Hematopoietic multipotent progenitor cell treated with erythropoietin and hydrocortisone succinate and interleukin-3 and kit ligand, for 15 days (in vitro differentiated cells): ENCODE measurements at places on chromosomes 6 and 20.

DNA sequence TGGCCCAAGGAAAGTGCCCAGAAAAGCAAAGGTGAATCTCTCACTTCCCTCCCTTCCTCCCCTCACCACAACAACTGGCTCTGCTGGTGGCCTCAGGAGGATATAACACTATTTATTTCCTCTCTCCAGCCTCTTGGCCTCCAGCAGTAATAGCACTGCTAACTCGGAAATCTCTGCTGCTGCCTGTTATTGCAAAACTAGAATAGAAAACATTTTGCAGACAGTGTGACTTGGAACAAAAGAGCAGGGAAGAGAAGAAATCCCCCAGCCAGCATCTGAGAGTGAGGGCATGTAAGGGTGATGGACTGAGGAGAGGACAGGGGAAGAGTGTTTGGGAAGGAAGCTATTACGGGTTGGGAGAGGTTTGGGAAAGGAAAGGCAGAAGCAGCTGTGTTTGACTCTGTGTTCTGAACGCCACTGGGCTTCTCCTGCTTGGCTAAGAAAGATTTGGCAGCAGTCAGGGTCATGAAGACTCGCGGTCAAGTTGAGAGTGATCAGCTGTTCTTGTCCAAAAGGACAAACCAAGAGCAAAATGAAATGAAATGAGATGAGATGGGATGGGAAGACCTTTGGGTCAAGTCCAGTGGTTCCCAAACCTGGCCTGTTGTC lies 81.0 kb upstream of the SNX9 start:
- DNase-seq = no peak

DNA sequence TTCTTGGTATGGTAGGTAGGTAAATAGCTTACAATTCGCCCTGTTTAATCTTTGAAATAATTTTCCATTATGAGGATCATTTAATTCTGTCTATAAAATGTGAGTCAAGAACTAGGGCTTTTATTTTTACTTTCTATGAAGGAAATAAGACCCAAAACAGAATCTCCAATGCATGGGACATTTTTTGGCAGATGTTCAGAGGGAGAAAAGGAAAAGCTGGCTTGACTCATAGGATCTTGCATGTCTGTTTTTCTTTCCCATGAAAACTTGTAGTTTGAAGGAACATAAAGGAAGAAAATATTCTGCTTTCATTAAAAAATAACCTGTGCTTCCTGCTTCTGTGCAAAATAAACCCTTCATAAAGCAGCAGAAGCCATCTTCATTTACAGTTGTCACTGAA lies 143.1 kb upstream of the INSM1 start:
- no peak for DNase-seq

- no peak for DNase-seq
These were observed 236.3 kb upstream of the SOX4 start for GRCh38 chr6:21357262-21357661.

DNA sequence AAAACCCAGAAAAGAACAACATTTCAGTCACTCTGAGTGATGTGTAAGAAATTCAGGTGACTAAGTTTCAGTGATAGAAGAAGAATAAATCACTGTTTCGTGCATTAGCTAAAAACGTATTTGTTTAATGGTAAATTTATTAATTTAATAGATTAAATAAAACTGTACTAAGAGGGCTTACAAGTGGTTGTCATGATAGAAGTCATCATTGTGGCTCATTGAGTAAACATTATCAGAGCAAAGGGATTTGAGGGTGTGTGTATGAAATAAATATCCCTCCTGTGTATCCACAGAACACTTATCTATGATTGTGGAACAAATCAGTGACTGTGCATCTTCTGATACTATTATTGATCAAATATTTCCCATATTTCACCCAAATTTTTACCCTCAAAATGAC lies 40.1 kb downstream of the THEMIS start:
- DNase-seq = no peak

GRCh38 chr6:167056370-167056769 lies 57.2 kb downstream of the CEP43 start:
- DNase-seq = no peak

DNA sequence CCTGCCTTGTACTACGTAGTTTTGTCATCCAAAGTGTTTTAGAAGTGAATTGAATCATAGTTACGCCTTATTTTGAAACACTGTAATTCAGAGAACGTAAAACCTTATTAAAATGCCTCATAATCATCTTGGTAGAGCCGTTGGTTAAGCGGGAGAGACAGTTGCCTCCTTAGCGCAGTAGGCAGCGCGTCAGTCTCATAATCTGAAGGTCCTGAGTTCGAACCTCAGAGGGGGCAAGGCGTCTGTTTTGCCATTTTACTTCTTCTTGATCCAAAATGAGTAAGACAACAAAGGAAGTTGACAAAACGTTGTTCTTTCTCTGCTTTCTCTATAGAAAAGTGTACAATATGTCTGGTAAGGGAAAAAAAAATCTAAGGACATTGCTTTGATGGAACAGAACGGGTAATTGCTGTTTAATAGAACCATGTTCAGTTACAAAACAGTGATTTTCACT lies 20.7 kb upstream of the TRIM27 start:
- peak; percentile 84 for DNase-seq

GRCh38 chr20:51373713-51374455 lies 168.6 kb downstream of the NFATC2 start:
- DNase-seq = peak; percentile 46

DNA sequence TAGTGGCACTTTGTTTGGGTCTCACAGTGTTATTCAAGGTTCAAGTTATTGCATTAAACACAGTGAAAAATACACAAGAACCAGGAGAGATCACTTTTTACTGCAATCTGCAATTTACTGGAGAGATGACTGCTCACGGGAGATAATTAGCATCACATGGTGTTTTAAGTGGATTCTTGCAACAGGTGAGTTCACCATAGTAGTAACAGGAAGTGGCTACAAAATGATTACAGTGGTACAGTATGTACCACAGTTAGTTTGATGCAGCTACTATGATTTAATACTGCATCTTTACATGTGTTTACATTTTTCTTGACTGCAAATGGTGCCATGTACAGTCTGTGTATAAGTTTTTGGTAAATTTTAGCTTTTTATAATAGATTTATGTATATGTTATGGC lies 96.5 kb upstream of the SCP2D1 start:
- DNase-seq = no peak

- peak; percentile 72 for DNase-seq
These were observed 2.0 kb downstream of the ZNF335 start for GRCh38 chr20:45969712-45970634.
